Keratinocyte (primary cell): ENCODE measurements at places on chromosomes 3 and 15. TPM values are rescaled to one million over a fixed set of nuclear protein-coding genes. Genes with fewer than 3 reads are reported as not detected.

- no peak for DNase-seq
- no peaks in the 10 kb centered on the region for H3K27me3 ChIP-seq
- H3K4me3 ChIP-seq: no peak overlapping the region
- H3K27ac ChIP-seq: peak overlapping the region; percentile 83
- peaks cover 32% of the 10 kb centered on the region for H3K4me1 ChIP-seq
These were observed 1.3 kb downstream of the HDDC3 start for GRCh38 chr15:90930861-90931574.

- peaks cover 36% of the 10 kb centered on the region for H3K4me1 ChIP-seq
- H3K36me3 ChIP-seq: no peaks in the 10 kb centered on the region
- H3K27ac ChIP-seq: no peak overlapping the region
- no peak overlapping the region for H3K4me3 ChIP-seq
- no peaks in the 10 kb centered on the region for H3K27me3 ChIP-seq
- no peak for DNase-seq
These were observed 40.0 kb upstream of the TEX9 start for GRCh38 chr15:56325186-56325585.

- H3K36me3 ChIP-seq: no peaks in the 10 kb centered on the region
- peaks cover 88% of the 10 kb centered on the region for H3K27me3 ChIP-seq
- no peak for DNase-seq
- H3K27ac ChIP-seq: no peak overlapping the region
- peaks cover 4% of the 10 kb centered on the region for H3K4me1 ChIP-seq
These were observed 2.2 kb downstream of the ZIC1 start for GRCh38 chr3:147411238-147411814.

- H3K27me3 ChIP-seq: no peaks in the 10 kb centered on the region
- no peak within 1 kb of the TSS for H3K4me3 ChIP-seq
- no peak within 1 kb of the TSS for H3K27ac ChIP-seq
- no peaks in the 10 kb centered on the region for H3K36me3 ChIP-seq
- no peaks in the 10 kb centered on the region for H3K4me1 ChIP-seq
These were observed at the start of gene FGF7 for GRCh38 chr15:49423021-49423420. Gene FGF7 (plus strand): TSS chr15:49423242. CDS start chr15:49424298, 1,056 bp downstream.

DNA sequence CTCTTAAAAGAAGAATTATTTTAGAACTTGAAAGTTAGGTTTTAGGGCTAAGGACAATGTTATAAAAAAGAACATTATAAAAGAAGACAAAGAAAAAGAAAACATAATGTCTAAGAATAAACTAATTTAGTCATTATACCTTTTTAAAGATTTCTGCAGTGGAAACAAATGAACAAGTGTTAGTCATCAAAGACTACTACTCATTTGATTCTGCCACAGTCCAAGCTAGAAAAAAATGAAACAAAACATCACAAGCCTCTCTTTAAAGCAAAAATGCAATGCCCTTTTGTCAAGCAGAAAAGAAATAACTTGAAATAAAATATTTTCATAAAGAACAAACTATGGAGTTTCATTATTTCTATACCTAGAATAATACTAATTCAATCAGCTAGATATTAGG is 102.0 kb downstream of the TBC1D5 start:
- no peak overlapping the region for H3K27ac ChIP-seq
- no peaks in the 10 kb centered on the region for H3K36me3 ChIP-seq
- DNase-seq: no peak
- H3K4me3 ChIP-seq: no peak overlapping the region

DNA sequence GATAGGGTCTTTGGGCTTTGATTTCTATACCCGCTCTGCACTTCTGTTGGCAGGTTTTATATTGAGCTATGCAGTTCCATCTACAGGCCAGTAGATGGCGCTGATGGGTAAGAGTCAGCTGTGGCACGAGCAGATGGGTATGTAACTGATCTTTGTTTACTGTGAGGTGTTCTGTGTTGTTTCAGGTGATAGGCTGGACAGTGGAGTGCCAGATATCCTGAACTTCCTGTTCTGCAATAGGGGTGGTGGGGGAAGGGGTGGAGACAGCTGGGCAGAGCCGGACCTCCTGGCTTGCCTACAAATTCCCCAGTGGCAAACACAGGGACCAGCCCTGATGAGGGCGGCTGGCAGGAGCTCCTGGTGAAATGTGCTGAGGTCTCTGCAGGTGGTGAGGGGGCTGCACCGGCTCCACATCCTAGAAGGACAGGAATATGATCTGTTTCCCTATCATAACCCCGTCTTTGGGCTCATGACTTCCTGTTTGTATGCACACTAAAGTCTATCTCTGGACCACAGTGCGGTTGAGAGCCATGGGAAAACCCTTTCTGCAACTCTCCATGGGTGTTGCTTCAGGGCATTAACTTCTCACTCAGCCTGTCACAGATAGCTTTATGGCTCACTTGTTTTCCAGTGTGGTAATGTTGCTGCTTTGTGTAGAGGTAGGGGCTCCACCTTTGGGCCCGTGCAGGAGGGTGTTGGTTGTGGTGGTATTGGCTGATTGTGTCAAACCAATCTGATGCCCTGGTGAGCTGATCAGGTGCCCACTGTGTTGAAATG is 13.4 kb upstream of the FAM98B start:
- no peak overlapping the region for H3K27ac ChIP-seq
- DNase-seq: peak; percentile 13
- H3K4me1 ChIP-seq: no peaks in the 10 kb centered on the region
- H3K4me3 ChIP-seq: no peak overlapping the region

GRCh38 chr3:177150218-177150916 is 46.9 kb downstream of the TBL1XR1 start:
- H3K27me3 ChIP-seq: no peaks in the 10 kb centered on the region
- no peaks in the 10 kb centered on the region for H3K36me3 ChIP-seq
- peak overlapping the region; percentile 10 for H3K4me3 ChIP-seq
- peaks cover 45% of the 10 kb centered on the region for H3K4me1 ChIP-seq

GRCh38 chr3:165549665-165550064 is 287.6 kb downstream of the BCHE start:
- DNase-seq: no peak
- H3K36me3 ChIP-seq: no peaks in the 10 kb centered on the region
- H3K4me1 ChIP-seq: no peaks in the 10 kb centered on the region
- H3K27me3 ChIP-seq: no peaks in the 10 kb centered on the region
- no peak overlapping the region for H3K27ac ChIP-seq

DNA sequence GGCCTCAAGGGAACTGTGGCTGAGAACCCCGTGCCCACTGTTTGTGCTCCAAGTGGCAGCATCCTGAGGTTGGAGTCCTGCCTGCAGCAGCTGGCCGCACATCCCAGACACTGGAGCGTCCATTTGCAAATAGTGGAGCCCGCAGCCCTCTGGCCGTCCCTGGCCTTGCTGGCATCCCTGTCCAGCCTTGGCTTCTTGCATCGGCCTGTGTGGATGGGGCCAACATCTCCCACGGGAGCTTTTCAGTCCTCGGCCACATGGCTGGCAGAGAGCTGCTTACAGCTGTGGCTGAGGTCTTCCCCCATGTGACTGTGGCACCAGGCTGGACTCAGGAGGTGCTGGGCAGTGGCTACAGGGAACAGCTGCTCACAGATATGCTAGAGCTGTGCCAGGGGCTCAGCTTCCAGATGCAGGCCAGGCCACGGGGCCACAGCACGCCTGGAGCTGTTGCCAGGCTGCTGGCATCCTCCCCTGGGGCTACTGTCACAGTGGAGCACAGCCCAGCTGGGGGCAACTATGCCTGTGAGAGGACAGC is 71.2 kb downstream of the FAM43A start:
- H3K36me3 ChIP-seq: no peaks in the 10 kb centered on the region
- H3K4me1 ChIP-seq: no peaks in the 10 kb centered on the region
- H3K27me3 ChIP-seq: peaks cover 16% of the 10 kb centered on the region
- no peak for DNase-seq

- H3K4me3 ChIP-seq: no peak overlapping the region
- no peaks in the 10 kb centered on the region for H3K36me3 ChIP-seq
- H3K27ac ChIP-seq: no peak overlapping the region
- DNase-seq: no peak
- H3K27me3 ChIP-seq: peaks cover 2% of the 10 kb centered on the region
- no peaks in the 10 kb centered on the region for H3K4me1 ChIP-seq
These were observed 204.0 kb upstream of the WNT5A start for GRCh38 chr3:55691141-55691540.

DNA sequence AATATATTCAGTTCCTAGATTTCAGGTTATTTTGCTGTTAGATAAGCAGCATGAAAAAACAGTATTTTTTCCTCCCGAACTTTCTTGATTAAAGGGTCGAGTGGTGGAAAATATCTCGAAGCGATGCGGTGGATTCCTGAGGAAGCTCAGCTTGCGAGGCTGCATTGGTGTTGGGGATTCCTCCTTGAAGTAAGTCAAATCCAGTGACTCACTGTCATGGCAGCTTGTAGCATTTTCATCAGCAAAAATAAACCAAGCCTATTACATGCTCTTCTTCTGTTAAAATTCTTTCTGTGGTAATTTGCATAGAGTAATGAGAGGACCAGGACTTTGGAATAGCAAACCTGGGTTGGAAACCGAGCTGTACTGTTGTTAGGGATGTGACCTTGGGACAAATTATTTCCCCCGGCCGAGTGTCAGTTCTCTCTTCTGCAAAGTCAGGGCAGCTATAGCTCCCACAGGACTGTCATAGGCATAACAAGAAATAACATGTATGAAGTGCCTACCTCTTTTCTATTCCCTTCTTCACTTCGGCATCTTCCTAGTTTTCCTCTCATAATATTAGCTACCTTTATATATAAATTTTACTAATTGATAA is 75.6 kb downstream of the UBP1 start:
- H3K36me3 ChIP-seq: no peaks in the 10 kb centered on the region
- no peak for DNase-seq
- no peaks in the 10 kb centered on the region for H3K27me3 ChIP-seq
- no peak overlapping the region for H3K27ac ChIP-seq

GRCh38 chr3:23440416-23441294 is 237.5 kb downstream of the UBE2E2 start:
- H3K4me1 ChIP-seq: no peaks in the 10 kb centered on the region
- no peak for DNase-seq
- no peaks in the 10 kb centered on the region for H3K27me3 ChIP-seq
- no peaks in the 10 kb centered on the region for H3K36me3 ChIP-seq

DNA sequence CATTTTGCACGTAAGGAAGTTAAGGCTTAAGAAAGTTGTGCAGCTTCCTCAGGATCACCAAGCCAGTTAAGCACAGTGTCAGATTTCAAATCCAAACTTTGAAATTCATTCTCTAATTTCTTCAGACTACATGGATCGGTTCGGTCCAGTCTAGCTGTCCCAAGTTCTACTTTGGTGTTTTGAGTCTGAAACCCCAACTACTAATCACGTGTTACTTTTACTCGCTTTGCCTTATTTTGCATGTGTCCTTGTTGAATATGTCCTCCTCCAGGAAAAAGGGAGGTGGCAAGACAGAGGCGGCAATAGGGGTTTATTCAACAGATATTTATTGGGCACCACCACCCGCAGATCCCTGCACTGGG is 522 bp upstream of the GXYLT2 start:
- H3K27me3 ChIP-seq: no peaks in the 10 kb centered on the region
- peak overlapping the region; percentile 32 for H3K27ac ChIP-seq
- H3K4me3 ChIP-seq: peak overlapping the region; percentile 72
- DNase-seq: no peak
- H3K4me1 ChIP-seq: peaks cover 27% of the 10 kb centered on the region

DNA sequence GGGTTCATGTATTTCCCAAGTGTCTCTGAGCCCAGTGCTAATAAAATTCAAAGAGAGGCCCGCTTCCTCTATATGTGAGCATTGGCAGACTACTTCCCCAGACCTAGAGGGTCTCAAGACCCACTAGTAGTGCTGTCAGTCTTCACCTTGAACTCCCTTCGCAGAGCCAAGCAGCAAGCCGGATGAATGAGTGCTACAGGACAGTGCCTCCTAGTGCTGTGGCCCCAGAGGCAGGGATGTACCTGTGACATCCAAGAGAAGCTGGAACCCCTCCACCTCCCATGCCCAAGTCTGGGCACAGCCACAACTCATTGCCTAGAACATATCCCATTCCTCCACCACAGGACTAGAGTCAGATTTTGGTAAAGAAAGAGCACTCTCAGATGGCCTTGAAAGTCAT is 37.2 kb upstream of the MASP1 start:
- no peaks in the 10 kb centered on the region for H3K36me3 ChIP-seq
- H3K27ac ChIP-seq: no peak overlapping the region
- DNase-seq: no peak
- H3K4me3 ChIP-seq: no peak overlapping the region
- H3K4me1 ChIP-seq: no peaks in the 10 kb centered on the region
- H3K27me3 ChIP-seq: peaks cover 11% of the 10 kb centered on the region

The GOLGA6A gene
- polyA plus RNA-seq: not detected in 3 replicates

The GNAT1 gene
- 0.05 to 0.12 TPM in 2 of 3 replicates, not detected in the other for polyA plus RNA-seq

The CD200 gene
- 0.05 to 0.14 TPM (median 0.07 TPM) in 3 replicates for polyA plus RNA-seq

The KLHL18 gene
- polyA plus RNA-seq: 33.4 to 40.0 TPM (median 37.3 TPM) in 3 replicates

The IL5RA gene
- not detected in 3 replicates for polyA plus RNA-seq

The DOCK3 gene
- 0.10 to 0.28 TPM (median 0.11 TPM) in 3 replicates for polyA plus RNA-seq

The ZNF774 gene
- polyA plus RNA-seq: 2.0 to 2.3 TPM (median 2.2 TPM) in 3 replicates
